Urinary bladder (tissue), 4 donors: ENCODE measurements at places on chromosomes 11 and 22. TPM values are rescaled to one million over a fixed set of nuclear protein-coding genes. Genes with fewer than 3 reads are reported as not detected.

Gene DDI1
- not detected for polyA plus RNA-seq

Gene CHRM4
- 0.56 TPM for polyA plus RNA-seq

Gene CUL5
- 11.8 TPM for polyA plus RNA-seq

DNA sequence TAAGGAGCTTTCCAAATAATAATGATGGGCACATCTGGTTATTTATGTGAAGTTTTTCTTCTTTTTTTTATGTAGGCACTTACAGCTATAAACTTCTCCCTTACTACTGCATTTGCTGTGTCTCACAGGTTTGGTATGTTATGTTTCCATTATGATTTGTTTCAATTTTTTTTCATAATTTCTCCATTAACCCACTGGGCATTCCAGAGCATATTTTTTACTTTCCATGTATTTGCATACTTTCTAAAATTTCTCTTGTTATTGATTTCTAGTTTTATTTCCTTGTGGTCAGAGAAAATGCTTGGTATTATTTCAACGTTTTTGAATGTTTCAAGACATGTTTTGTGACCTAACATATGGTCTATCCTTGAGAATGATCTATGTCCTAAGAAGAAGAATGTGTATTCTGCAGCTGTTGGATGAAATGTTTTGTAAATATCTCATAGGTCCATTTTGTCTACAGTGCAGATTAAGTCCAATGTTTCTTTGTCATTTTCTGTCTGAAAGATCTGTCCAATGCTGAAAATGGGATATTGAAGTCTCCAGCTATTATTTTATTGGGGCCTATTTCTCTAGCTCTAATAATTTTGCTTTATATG lies 362.1 kb downstream of the DDX10 start:
- no peak for DNase-seq

- DNase-seq: no peak
Measured at GRCh38 chr11:32039149-32039548, 51.7 kb upstream of the RCN1 start.
